ENCODE measurements at places on chromosomes 6 and 20.

DNA sequence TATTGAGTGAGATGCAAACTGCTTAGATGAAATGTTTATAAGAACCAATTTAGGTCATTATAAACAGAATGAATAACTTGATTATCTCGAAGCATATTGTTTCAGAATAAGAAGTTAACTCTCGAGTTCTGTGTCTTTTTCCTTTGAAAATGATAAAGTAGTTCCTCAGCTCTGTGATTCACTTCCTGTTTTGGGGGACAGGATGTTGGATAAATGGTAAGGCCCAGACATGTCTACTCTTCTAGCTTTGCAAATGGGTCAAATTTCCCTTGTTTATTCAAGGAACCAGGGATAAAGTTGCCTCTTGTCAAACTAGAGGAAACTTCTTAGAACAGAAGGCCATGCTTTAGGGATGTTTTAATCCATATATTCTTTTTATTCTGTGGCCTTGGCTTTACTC, 246.9 kb downstream of the SOX4 start:
- no peak for DNase-seq

GRCh38 chr20:4920131-4920530, 81.2 kb downstream of the SLC23A2 start:
- DNase-seq: no peak

DNA sequence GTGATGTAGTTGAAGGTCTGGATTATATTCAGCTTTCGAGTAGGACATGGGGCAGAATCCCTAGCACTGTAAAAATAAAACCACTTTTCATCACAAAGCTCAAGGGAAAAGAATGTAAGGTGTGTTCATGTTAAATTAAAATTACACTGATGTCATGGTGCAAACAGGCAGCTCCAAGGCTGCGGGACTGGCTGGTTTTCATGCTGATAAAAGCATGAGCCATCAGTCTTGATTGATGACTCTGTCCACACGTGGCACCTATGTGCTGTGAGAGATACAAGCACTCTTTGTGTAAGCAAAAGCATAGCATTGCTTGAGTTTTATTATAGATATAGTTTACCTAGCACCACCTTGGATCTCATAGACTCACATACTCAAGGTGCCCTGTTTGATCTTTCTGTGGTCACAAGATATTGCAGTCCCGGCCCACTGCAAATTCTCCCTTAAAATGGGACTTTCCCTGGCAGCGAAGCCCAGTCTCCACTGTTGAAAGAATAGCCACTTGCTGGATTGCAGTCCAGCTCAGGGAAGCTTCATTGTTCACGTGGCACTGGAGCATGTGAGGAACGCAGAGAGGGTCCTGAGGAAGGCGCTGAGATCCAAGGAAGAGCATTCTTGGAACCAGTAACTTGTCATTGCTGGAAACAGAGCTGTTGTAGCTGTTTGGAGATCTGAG, 90.6 kb downstream of the TIAM2 start:
- DNase-seq: no peak

DNA sequence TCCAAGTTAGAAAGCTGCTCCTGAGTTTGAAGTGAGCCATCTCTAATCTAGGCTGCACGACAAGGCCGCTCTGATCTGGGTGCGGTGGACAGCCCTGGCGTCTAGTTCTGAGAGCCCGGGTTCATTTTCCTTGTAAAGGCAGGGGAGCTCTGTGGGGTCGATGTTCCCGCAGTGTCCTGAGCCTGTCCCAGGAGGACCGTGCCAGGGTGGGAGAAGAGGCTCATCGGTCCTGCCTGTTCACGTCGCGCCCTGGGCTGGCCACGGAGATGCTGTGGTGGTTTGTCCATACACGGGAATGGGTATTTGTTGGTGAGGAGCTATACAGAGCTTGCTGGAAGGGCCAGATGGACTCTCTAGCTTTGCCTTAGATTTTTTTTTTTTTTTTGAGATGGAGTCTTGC, 27.0 kb downstream of the PSMG4 start:
- no peak for DNase-seq

DNA sequence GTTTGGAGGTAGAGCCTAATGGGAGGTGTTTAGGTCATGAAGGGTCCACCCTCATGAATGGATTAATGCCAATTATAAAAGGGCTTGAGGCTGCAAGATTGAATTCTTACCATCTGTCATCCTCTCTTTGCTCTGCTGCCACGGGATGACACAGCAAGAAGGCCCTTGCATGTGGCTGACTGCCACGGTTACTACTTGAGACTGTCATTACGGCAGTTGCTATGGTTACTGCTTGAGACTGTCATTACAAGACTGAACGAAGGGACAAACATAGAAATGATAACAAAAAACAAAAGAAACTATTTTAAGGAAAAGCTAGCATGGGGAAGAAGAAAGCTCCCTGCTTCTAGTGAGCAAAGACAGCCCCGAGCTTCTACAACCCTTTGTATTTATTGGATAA, 715.0 kb downstream of the TFAP2A start:
- DNase-seq: no peak

DNA sequence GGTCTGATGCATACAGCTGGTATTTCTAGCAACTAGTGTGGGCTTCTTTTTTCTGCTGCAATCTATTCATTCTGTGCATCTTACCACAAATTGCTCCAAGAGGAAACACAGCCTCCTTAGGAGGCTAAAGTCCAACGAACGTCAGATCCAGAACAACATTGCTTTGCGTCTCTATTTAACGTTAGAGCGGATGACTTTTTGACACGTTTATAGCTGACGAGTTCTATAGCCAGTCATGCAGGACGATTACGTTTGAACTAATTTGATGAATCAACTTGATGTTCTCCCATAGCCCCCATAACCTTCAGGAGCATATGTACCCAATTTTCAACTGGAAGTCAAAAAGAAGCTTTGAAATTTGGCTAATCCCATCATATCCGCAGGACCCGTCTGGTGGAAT, 59.9 kb downstream of the TSHZ2 start:
- no peak for DNase-seq

GRCh38 chr20:24491041-24491756, 21.8 kb downstream of the SYNDIG1 start:
- DNase-seq: no peak

All from GOT3 (cell line).